Esophagus squamous epithelium (tissue), 5 donors: ENCODE measurements at places on chromosomes 7 and 10.

GRCh38 chr7:134527979-134528371, 608 bp downstream of the AKR1B10 start:
- DNase-seq, result no peak

- DNase-seq, result no peak
Observed at GRCh38 chr10:96491303-96491702, 22.4 kb downstream of the TLL2 start.

DNA sequence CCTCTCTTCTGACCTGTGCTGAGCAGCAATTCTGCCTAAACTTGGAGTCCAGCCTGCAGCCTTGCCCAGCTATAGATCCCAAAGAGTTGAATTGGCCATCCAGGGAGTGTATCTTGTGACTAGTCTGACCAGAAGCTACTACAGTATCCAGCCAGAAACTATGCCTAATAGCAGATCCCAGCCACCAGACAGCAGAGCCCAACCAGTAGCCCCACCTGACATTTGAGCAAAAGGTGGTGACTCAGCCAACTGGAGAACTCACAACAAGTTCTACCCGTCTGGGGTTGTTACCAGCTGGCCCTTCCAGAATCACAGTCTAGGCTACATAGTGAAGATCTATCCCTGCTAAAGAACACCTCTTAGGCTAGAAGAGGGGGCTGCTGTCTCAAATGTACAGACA, 315.0 kb downstream of the CRPPA start:
- DNase-seq, result no peak

GRCh38 chr10:113169853-113170460, 219.9 kb downstream of the TCF7L2 start:
- DNase-seq, result no peak

GRCh38 chr10:78868861-78869260, 199.9 kb upstream of the ZMIZ1 start:
- no peak for DNase-seq

- DNase-seq, result no peak
Observed at GRCh38 chr7:127612263-127612662, 5.7 kb downstream of the PAX4 start.

DNA sequence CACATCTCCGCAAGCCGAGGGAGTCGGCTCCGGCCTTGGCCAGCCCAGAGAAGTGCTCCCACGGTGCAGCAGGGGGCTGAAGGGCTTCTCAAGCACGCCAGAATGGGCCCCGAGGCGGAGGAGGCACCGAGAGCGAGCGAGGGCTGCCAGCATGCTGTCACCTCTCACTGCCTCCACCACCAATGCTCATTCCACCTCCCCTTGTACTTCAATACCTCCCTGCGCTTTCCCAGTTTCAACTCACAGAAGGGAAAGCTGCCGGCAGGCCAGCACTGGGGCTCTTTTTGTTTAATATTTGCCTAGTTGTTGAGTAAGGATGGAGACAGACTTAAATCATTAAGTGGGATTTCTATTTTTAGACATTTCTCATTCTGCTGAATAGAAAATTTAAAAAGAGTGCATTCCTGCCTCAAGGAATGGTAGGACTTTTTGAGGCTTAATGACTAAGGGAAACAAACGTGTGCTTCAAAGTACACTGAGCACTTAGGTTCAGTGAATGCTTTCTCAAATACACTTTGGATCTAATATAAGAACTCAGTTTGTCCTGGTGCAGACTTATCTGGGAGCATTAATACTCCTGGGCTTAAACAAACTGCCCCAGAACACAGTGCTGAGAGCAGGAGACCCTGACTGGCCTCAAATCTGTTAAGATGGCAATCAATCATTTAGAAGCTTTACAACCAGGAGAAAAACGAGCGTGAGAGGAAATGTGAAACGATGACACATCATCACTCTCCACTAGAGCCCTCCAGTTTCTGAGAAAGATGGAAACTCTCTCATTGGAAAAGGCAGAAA, 131.2 kb downstream of the RALA start:
- DNase-seq, result no peak

- no peak for DNase-seq
Observed at GRCh38 chr7:80844916-80845315, 73.9 kb downstream of the SEMA3C start.

- DNase-seq, result no peak
Observed at GRCh38 chr10:33129996-33130386, 172.0 kb upstream of the ITGB1 start.

- no peak for DNase-seq
Observed at GRCh38 chr7:100677308-100678267, 4.0 kb downstream of the GNB2 start.

DNA sequence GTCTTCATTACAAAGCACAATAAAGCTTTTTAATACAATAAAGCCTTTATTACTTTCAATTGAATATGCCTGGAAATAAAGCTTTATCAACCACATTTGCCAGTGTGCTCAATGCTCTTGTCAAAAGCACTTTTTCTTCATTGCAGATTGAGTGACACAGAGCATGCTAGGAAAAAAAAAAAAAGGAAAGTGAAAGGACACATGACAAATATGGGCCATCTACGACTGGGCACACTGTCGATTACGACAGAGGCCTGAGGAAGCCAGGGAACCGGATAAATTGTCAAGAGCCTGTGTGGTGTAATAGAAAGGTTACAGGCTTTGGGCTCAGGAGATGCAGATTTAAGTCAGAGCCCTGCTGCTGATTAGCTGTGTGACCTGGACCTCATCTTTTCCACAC, 84.8 kb upstream of the LRGUK start:
- no peak for DNase-seq

- no peak for DNase-seq
Observed at GRCh38 chr7:30743371-30744074, 8.4 kb upstream of the INMT start.

DNA sequence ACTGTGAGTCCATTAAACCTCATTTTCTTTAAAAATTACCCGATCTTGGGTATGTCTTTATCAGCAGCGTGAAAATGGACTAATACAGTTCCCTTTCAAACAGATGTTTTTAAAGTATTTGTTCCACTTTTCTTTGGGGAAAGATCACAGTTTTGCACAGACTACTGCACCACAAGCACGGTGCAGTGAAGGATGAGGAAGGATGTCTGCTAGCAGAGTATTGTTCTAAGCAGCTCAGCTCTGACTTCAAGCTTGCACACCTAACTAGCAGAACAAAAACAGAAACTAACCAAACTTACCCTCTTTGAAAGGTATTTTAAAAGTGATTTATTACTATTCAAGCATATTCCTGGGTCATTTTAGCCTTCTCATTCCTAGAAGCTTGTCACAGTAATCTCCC, 20.0 kb downstream of the THNSL1 start:
- no peak for DNase-seq

GRCh38 chr10:101492814-101493213, 95.2 kb downstream of the POLL start:
- DNase-seq, result no peak

DNA sequence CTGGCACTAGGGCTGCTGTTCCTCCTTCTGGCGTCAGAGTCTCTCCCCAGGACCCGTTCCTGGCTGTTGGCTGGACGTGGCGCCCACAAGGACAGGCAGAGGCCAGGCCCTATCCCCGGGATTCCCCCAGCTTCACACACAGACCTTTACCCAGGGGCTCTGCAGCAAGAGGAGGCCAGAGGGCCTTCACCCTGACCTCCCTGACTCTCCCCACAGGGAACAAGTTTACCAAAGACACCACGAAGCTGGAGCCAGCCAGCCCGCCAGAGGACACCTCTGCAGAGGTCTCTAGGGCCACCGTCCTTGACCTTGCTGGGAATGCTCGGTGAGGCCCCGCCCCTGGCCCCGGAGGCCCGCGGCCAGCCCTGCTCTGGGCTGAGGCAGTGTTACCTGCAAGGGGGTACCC, 82.2 kb downstream of the GTF2IRD1 start:
- DNase-seq, result no peak

DNA sequence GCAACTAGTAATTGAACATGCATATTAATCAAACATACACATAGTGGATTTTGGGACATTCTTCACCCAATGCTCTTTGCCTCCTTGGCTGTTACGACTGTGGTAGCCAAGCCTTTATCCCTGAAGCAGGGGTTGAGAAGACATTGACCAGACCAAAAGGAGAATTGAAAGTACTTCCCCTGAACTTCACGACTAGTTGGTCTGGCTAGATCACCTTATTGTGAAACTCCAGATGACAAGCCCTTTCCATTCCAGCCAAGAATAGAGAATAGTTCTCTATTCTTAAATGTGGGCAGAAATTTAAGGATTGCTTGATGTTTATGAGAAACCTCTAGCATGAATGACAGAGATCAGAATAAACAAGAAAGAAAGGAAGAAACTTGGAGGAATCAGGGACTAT, 97.0 kb downstream of the LRMDA start:
- DNase-seq, result no peak

GRCh38 chr7:64890761-64891362, 12.2 kb upstream of the ZNF273 start:
- DNase-seq, result no peak

- no peak for DNase-seq
Observed at GRCh38 chr7:4875391-4875790, 8.1 kb downstream of the RADIL start.

DNA sequence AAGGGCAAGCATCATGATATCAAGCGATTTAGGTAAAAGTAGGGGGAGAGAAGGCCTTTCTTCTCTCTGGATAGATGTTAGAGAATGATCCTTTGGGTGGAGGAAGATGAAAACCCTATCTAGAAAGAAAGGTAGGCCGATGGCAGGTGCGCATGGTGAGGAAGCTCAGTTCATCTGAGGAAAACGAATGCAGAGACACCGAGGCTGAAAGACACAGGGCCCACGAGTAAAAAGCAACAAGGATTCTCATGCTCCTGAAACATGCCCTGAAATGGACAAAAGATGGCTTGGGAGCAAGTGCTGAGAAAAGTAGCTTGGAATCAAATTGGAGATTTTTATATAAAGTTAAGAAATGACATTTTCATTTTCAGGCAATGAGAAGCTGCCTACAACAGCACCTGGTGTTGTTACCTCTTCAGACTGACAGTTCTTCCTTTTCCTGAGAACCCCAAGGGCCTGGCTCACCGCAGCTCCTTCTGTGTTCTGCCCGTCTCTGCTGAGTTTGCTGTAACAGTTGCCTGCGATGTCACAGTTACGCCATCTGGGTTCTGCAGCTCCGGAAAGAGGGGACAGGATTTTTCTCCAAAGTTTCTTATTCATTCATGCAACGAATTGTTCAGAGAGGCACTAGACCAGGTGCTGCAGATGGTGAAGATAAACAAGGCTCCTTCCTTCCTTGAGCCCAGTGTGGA, 402.0 kb upstream of the KLF6 start:
- DNase-seq, result no peak

DNA sequence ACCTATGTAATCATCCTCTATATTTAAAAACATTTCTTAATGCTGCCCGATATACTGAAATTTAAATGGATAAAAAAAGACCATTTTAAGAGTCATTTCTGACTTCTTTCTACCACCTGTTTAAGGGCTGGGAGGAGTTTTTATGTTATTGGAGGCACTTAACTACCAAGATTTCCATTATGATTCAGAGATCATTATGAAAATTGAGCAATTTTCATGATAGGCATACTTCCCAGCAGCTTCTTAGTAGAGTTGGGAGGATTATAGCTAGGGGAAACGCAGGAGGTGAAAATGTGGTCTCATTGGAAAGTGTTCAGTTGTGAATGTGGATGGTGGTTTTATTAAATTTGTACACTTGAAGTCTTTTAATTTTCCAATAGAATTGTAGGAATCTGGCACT, 28.4 kb upstream of the FAM204A start:
- no peak for DNase-seq
